Activated CD4-positive, alpha-beta T cell treated with anti-CD3 and anti-CD28 coated beads, Interleukin-10, Interleukin-2, amounts not matched to agents 100 ng/mL and 50 ng/mL, durations not matched to agents 16 hours and 8 hours (primary cell): ENCODE measurements at places on chromosomes 16 and 17.

GRCh38 chr16:55655897-55656681 lies at the start of gene SLC6A2:
TSS of gene SLC6A2 (plus strand) at chr16:55655988. CDS start at chr16:55656695, 707 bp downstream.
- DNase-seq: no peak

GRCh38 chr16:85136213-85136701 lies 24.0 kb upstream of the CIBAR2 start:
- DNase-seq: no peak

- no peak for DNase-seq
These were observed 80.0 kb downstream of the ATF7IP2 start for GRCh38 chr16:10465821-10466220.

- no peak for DNase-seq
These were observed 1.3 kb upstream of the RDM1 start for GRCh38 chr17:35931794-35932425.

DNA sequence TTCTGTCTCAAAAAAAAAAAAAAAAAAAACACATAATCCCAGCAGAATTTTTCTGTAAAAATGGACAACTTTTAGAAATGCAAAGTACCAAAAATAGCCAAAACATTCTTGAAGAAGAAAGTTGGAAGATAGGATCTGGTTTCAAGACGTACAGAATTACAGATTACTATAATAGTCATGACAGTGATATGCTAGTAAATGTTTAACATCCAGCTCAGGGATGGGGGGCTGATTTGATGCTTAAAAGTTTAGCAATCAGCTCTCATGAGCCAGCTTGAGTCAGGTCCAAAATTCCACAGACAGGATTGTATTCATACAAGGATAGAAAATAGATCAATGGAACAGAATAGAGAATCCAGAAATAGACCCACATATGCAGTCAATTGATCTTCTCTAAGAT lies 100.5 kb downstream of the CYB561 start:
- no peak for DNase-seq

GRCh38 chr17:81486199-81486810 lies 26.3 kb downstream of the ACTG1 start:
- peak; percentile 13 for DNase-seq
